Fibroblast of skin of left quadriceps (primary cell): ENCODE measurements at places on chromosomes 7 and 10.

- DNase-seq, result peak; percentile 59
Observed at GRCh38 chr7:135879233-135879632, 97.9 kb downstream of the MTPN start.

- no peak for DNase-seq
Observed at GRCh38 chr10:109912335-109913281, 10.7 kb downstream of the XPNPEP1 start.

GRCh38 chr10:4902571-4903011, 60.6 kb upstream of the AKR1C1 start:
- DNase-seq, result no peak

DNA sequence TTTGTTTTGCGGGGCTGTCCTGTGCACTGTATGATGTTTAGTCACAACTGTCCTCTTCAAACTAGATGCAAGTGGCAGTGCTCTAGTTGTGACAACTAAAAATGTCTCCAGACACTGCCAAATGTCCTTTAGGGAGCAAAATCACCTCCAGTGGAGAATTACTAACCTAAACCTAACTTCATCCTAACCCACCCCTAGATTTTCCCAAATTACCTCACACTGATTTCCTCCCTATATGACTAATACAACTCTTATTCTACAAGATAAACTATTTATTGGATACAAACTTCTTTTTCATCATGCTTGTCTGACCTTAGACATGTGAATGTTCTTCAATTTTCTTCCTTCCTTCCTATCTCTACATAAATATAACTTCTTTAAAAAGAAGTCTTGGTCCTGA, 26.4 kb downstream of the PNPLA8 start:
- DNase-seq, result no peak

DNA sequence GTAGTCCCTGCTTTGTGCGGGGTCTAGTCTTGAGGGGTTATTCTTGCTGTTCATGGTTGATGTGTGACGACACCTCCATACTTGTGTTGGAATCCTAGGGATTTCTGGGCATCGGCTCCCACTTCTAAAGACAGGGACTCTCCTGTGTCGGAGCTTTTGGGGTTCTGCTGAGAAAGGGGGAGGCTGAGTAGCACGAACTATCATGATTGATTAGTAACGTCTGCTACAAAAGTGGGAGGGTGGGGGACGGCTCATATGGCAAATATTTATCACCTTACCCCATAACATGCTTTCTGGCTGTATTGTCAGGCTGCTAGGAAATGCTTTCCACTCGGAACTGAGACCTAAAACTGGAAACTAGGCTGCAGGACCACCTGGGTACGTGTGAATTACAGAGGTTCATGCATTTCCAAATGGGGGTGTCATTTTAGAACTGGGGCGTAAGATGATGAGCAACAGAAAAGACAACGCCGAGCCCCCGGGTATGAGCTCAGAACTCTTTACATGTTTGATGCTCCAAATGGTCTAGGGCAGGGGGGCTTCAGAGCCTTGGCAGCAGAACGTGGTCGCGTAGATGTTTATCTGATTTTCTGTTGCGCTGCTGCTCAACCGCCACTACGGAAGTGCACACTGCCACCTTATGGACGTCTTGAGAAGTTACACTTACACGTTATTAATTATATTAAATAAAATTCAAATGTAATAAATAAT, 15.1 kb upstream of the NME8 start:
- peak; percentile 20 for DNase-seq

DNA sequence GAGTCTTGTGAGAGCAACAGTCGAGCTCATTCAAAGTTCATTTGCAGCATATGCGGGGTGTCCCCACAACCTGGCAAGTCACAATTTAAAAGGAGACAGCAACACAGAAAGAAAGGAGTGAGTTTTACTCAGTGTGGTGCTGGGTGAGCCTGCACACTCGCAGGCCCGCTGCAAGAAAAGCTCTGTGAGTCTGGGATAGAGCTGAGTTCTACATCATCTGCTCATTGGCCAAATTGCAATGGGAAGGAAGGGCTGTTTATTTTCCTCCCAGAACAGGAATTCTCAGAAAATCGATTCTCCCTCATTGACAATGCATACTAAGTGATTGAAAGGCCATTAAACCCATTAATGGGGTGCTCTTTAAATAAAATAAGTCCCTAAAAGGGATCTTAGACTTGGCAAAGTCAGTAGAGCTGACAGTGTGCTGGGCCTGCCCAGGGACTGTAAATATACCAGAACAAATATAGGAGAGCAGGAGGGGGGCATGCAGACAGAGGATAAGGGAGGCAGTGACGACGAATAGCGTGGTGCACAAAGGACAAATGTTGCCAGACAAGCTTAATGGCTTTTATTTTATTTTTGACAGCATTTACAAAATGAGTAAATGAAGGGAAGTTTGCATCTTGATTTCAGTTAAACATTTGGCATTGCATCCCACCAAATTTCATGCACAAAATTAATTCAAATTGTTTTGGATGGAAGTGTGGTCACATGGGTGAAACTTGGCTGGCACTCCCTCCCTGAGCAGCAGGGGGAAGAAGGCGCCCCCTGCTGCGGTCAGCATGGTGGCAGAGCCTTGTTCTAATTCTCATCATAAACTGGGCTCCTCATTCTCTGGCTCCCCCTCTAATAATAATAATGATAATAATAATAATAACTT, 215.7 kb downstream of the SNX10 start:
- DNase-seq, result no peak

GRCh38 chr7:42627101-42627500, 284.8 kb downstream of the C7orf25 start:
- DNase-seq, result no peak

DNA sequence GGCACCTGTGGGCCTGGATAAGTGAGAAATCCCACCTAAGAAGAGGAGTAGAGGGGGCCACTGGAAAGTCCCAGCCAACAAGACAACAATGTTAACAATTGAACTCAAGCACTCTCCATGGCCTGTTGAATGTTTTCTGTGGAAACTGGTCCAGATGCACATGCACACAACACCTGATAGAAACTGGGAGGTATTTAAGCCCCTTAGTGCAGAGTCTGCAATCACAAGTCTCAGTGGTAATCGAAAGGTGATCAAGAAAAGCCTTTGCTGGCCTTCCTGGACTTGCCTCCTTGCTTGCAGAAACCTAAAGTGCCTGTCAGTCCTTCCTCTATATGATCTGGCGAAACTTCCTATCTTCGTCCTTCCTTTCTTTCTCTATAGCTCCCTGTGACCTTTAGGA, 30.6 kb upstream of the HNRNPH3 start:
- DNase-seq, result no peak

GRCh38 chr7:47654672-47655298, 72.9 kb upstream of the TNS3 start:
- no peak for DNase-seq

DNA sequence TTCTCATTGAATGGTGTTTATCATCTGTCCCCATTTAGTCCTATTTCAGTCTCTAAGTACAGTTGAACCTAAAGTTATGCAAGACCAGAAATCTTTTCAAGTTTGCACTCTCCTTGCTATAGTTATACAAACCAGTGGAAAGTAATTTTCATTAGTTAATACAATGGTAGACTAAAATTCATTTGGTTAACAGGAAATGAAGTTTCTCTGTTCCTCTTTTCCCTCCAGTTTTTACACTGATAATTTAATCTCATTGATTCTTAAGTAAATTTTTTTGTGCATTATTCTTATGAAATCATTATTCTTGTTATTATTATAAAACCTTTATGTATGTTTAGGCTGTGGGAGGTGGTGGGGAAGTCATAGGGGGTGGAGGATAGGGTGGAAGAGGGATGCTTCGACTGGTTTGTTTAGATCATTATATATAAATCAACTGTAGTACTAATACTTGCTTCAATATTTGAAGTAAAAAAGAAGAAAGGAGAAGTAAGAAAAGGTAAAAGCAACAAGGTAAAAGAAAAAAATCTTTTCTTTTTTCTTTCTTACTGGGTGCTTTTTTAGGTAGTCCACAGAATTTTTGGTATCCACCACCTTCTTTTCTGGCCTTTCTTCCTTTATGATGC, 104.1 kb downstream of the GPR85 start:
- DNase-seq, result no peak

DNA sequence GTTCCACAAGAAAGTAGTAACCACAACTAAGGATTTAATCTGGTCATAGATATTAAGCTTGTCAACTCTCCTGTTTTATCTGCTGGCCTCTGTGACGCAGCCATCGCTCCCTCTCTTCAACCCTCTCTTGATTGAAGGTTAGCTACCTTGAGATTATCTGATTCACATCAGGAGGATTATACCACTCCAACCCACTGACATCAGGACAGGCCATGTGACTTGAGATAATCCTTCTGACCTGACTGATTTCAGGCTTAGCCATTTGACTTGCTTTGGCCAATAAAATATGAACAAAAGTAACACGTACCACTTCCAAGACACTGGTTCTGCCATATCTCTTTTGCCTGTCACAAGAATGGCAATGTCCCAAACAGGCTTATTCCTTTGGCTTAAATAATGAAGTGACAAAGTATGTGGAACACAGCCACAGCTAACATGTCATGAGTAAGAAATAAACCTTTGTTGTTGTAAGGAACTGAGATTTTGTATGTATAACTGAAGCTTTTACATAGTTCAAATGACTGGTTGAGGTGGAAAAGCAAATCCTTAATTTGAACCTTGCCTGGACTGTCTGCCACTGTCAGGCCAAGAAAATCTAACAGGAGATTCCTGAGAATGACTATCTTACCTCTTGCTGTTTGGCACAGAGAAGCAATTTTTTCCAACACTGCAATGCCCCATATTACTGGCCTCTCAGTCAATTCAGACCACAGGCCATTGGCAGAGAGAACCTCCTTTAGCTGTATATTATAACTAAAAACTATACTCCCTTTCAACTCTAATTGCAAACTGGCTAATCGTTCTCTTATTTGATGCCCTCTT, 13.9 kb downstream of the ZNF438 start:
- DNase-seq, result no peak

DNA sequence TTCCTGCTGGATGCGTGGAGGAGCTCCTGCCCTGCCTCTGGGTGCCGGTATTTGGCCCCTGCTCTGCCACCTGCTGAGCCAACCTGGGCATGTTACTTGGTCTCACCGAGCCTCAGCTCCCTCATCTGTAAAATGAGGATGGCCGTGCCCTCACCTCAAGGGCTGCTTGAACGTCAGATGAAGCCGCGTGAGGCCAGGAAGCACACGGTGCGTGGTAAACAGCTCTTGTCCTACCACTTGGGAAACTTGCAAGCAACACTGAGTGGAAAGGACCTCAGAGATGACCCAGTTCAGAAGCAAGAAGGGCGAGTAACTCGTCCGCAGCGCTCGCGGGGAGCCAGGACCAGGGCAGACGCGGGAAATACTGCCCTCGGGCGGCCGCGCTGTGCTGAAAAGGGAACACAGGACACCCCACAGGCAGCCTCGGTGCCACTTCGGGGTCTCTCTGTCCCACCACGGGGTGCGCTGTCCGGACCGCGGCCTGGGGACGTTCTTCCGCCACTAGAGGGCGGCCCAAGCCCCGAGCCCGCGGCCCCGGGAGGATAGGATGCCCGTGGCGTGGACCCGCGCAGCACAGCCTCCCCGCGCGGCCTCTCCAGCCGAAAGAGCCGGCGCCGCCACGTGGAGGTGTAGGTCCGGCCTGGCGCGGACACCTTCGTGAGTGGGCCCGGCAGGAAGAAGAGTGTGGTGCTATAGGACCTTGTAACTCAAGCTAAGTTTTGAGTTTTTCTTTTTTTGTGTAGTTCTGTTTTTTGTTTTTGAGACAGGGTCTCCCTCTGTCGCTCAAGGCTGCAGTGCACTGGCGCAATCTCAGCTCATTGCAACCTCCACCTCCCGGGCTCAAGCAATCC, 94.1 kb downstream of the PRKAG2 start:
- DNase-seq, result peak; percentile 8

DNA sequence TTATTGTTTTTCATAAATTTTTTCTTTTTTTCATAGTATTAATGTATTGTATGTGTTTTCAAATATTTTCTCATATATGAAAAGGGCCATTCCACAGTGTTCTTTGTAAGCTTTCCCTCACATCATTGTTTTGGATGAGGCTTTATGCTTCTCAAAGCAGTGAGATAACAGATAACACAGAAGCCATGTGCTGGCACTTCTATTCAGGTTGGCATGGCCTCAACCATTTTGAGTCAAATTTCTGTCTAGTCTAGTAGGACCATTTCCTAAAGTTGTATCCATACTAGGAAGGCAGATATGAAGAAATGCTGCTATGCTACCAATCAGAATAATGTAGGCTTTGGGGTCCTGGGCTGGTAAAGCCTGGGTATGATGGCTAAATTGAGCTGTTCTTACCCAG, 135.9 kb upstream of the LAMB4 start:
- no peak for DNase-seq

- DNase-seq, result no peak
Observed at GRCh38 chr10:29987471-29987870, 71.9 kb downstream of the JCAD start.

GRCh38 chr10:86586516-86586915, 64.9 kb upstream of the WAPL start:
- no peak for DNase-seq

GRCh38 chr7:44367475-44368043, 42.2 kb upstream of the CAMK2B start:
- DNase-seq, result no peak
